ENCODE measurements at places on chromosomes 11 and 22.

DNA sequence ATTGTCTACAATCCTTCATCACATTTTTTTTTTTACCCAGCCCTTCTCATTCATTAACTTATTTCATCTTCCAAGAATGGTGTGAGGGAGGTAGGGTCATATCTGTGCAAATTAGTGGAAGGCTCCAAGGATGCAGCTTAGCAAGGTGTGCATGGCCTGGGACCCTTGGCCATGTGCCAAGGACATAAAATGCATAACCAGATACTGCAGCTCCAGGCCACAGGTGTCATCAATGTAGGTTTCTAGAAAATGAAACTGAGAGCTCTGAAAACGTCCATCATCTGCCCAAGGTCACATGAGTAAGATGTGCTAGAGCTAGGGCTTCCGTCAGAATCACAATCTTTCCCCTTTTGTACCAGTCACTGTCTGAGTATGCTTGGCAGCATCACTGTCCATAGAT lies 29.8 kb downstream of the ANKK1 start:
- peak; percentile 80 for DNase-seq

DNA sequence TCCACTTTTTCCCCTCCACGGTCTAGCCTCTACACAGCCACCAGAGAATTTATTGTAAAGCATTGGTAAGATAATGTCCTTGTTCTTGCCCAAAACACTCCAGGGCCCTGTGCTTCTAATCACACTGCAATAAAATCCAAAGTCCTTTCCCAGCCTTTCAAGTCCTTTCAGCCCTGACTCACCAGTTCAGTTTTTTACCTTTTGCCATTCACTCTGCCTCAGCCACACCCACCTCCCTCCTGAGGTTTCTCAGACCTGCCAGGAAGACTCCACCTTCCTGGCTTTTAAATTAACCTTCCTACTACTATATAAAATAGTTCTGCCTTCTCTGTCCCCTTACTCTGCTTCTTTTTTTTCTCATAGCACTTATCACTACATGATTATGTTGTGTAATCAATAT lies 91.0 kb upstream of the ARHGAP32 start:
- DNase-seq = no peak

- DNase-seq = no peak
These were observed at the start of gene HTR3A for GRCh38 chr11:113974741-113975470. Gene HTR3A (plus strand): TSS chr11:113975108. CDS start chr11:113975326, 218 bp downstream.

DNA sequence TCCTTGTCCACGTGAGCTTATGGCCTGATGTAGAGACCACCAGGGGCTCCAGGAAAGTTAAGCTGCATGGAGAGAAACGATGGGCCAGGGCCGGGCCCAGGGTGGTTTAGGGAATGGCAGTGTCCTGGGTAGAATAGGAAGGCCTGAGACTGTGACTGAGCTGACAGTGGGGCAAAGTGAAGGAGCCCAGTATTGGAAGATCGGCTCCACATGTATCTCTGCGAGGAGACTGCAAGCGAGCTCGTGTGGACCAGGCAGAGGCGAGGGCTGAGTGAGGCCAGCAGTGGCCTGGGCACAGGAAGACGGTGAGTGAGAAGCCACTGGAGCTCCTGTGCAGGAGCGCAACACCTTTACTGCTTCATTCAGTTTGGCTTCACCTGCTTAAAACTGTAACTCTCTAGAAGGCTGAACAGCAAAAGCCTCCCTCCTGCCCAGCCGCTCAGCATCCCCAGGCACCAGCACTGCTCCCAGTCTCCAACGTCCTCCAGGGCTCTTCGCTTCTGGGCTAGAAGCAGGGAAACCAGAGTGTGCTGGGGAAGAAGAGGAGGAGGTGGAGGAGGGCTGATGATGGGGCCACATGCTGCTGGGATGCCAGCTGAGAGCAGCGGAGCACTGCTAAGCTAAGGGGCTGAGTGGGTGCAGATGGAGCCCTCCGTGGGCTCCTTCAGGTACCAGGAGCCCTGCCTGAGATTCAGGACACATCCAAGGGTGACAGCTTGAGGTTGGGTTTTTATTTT lies 13.5 kb downstream of the TCIRG1 start:
- DNase-seq = no peak

- no peak for DNase-seq
These were observed 845 bp downstream of the RBM7 start for GRCh38 chr11:114401311-114401710.

Data from RPMI8226 (cell line).